Hematopoietic multipotent progenitor cell treated with erythropoietin and hydrocortisone succinate and interleukin-3 and kit ligand, for 15 days (in vitro differentiated cells): ENCODE measurements at places on chromosomes 7 and 10.

DNA sequence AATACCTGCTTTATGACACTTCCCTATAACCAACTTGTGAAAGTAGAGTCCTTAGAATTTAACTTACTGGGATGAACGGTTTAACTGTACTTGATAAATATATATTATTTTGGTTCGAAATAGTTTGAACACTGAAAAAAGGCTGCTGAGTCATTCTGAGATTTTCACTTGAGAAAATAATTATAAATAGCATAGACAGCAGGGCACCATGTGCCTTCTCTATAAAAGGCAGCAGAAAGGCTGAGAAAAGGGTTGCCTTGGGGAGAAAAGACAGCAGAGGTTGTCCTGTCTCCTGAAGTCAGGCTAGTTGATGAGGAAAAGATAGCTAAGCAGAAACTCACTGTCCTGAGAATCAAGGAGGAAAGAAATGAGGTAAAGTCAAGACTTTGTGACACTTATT, 92.4 kb downstream of the CTTNBP2 start:
- no peak for DNase-seq

DNA sequence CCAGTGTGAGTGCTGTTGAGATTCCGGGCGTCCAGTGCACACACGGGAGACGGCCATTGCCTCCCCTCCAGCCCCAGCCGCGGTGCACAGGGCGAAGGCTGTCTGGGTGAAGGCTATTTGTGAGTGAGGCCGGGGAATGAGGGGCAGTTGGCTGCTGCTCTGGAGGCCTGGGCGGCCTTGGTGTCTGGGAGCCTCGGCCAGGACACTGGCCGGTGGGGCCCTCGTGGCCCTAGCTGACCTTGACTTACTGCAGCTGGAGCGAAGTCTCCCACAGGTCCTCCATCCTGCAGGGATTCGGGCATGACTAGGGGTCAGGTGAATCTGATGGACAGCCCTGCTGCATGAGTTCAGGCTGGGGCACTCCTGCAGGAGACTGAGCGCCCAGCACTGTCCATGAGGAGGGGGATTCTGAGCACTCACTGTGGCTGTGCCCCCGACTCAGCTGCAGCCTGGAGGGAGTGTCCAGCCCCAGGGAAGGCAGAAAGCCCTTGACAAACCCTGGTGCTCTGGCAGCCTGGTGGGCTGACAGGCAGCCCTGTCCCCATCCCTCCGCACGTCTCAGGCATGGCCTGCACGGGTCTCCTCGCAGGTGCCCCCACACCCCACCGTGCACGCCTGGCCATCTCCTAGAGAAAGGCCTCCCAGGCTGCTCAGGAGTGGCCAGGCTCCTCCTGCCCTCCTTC, 52.7 kb upstream of the FAM20C start:
- no peak for DNase-seq

GRCh38 chr7:109898-110556, 82.3 kb upstream of the FAM20C start:
- no peak for DNase-seq

- no peak for DNase-seq
These were observed 18.4 kb upstream of the PON1 start for GRCh38 chr7:95342642-95343307.

DNA sequence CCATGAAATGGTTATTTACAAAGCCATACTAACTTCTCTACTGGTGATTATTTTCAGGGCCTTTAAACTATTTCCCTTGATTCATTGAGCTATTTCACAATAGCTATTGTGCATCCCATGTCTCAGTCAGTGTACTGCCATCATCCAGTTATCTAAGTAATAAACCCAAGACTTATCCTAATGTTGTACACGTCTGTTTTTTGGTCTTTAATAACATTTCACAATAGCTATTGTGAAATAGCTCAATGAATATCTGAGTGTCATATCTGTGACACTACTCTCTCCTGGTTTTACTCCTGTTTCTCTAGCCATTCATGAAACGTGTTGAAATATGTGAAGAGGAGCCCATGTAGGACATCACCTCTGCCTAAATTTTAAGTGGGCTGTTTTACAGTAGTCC, 36.5 kb upstream of the TMEM140 start:
- DNase-seq = no peak

GRCh38 chr7:114857605-114858004, 64.3 kb upstream of the MDFIC start:
- DNase-seq = no peak

DNA sequence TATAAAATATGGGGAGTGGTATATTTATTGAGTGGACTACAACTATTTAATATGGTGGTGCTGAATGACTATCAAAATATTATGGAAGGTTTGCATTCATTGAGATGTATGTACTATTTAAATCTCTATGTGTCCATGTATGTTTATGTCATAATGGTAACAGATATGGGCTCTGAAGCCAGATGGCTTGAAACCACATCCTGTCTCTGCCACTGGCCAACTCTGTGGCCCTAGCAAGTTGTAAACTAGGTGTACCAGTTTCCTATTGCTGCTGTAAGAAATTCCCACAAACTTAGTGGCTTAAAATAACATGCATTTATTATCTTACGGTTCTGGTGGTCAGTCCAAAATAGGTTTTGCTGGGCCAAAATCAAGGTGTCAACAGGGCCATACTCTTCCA, 198.1 kb upstream of the NFE2L3 start:
- no peak for DNase-seq

- DNase-seq = no peak
These were observed 755 bp downstream of the FRMPD2 start for GRCh38 chr10:48273741-48274140.

- DNase-seq = no peak
These were observed 129.4 kb upstream of the PLPP4 start for GRCh38 chr10:120327675-120328074.

- no peak for DNase-seq
These were observed 4.5 kb downstream of the TRIL start for GRCh38 chr7:28953633-28954032.

DNA sequence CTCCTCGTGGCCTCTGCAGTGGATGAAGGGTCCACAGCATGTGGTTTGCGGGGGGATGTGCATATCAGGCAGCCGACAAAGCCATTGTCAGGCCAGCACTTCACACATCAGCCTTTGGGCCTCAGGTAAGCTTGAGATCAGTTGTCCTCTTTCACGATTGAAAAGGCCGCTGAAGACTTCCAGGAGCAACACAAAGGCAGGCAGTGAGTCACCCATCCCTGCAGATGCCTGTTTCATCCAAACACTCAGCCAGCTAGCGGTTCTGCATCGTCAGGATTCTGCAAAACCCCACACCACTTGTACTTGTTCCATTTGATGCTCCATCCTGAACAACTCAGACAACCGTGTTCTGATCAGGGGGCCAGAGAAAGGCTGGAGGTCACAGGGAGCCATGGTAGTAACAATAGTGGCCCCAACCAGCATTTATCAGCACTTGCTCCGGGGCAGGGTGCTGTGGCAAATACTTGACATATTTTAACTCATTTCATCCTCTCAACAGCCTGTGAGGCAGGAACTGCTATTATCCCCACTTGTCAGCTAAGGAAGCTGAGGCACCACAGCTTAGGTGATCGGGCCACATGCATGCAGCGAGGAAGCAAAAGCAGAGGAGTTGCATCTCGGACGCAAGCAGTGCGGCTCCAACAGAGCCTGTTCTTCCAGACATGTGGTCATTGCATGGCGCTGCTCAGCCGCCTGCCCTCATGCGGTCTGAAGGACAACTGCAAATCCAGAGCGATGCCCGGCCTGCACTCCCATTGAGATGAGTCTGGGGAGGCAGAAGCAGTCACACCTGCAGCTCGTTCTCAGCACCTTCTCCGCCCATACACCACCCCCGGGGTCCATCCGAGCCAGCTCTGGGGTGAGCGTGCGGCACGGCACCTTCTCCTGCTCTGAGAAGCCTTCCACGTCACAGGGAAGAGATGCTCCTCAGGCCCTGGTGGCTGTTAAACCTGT, 144.9 kb downstream of the PAXIP1 start:
- DNase-seq = no peak

DNA sequence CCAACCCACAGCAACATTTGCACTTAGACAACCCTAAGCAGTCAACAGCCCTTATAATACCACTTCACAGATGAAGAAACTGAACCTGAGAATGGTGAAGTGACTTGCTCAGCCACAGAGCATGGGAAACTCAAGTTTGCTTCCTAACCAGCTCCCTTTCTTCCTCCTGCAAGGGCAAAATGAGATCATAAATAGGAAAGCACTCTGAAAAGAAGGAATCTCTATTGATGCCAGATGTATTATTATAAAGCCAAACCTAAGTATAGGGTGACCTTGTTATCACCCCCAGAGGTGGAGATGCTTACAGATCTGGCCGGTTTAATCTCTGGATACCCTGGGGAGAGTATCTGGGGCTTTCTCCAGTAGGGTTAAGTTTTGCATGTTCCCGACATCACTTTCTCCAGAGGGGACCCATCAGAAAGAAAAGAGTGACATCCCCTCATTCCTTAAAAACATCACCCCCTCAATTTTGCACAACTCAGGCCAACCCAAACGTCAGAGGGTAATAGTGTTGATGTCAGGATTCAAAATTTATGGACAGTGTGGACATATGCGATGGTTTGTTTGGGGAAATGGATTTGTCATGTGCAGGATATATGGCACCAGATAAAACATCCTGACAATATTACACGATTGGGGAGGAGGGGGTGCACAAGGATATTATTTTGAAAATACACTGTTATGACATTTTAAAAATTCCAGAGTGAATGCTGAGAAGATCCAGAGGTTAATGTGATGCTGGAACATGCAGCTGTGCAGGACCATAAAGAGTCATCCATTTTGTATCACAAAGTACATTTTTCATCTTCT, 24.0 kb upstream of the XPNPEP1 start:
- no peak for DNase-seq

GRCh38 chr7:115888981-115889668, 141.4 kb downstream of the TFEC start:
- DNase-seq = no peak

- DNase-seq = no peak
These were observed 60.3 kb upstream of the STK17A start for GRCh38 chr7:43522406-43523156.

DNA sequence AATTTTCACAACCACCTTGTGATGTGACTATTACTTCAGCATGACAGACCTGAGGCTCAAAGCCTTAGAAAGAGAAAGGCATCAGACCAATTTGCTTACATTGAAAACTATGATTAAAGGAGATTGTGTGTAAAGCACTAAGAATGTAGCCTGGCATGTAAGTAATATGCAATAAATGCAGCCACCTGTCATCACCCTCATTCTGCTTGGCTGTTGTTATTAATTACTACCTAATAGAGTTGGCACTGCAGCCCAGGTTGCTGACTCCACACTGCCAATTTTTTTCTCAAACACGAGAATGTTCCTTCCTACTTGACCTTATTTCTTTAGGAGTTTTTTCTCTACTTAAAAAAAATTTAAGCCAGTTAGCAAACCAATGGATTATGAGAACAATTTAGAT, 61.2 kb upstream of the NPVF start:
- DNase-seq = no peak

DNA sequence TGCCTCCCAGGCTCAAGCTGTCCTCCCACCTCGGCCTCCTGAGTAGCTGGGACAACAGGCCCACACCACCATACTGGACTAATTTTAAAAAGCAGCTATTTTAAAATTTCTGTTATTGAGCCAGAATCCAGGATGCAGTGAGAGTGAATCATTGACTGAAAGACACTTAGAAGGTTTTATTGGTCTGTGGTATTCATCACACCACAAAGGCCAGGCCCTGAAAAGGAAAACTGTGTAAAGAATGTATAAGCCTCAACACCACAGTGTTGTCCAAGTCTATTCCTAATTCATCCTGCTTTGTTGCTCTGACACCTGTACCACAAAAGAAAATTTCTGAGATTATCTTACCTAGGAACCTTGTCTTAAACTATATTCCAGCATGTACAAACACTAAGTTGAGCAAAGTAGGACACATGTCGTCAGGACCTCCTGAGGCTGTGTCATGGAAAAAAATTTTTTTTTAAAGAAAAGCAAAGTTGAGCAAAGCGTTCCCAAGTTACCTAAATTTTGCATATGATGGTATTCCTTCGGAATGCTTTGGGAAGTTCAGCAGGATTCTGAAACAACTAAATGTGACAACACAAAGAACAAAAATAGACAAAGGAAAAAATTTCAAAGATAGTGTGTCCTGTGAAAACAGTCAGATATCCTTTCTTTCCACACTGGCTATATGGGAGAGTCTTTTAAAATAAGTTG, 129.6 kb upstream of the MKLN1 start:
- DNase-seq = no peak

DNA sequence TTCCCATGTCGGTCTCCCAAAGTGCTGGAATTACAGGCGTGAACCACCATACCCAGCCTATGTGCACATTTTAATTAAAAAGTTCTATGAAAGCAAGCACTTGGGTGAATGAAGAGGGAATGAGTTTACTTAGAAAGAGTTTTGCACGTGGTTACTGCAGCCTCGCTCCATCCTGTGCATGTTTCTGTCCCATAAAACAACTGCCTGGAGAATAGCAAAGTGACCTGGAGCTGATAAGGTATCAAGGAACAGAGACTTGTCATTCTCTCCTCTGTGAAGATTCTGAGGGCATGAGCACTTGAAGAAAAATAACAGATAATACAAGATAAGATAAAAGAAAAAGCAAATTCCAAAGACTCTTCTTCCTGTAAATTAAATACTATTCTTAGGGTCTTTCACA, 112.2 kb upstream of the JCAD start:
- DNase-seq = no peak

DNA sequence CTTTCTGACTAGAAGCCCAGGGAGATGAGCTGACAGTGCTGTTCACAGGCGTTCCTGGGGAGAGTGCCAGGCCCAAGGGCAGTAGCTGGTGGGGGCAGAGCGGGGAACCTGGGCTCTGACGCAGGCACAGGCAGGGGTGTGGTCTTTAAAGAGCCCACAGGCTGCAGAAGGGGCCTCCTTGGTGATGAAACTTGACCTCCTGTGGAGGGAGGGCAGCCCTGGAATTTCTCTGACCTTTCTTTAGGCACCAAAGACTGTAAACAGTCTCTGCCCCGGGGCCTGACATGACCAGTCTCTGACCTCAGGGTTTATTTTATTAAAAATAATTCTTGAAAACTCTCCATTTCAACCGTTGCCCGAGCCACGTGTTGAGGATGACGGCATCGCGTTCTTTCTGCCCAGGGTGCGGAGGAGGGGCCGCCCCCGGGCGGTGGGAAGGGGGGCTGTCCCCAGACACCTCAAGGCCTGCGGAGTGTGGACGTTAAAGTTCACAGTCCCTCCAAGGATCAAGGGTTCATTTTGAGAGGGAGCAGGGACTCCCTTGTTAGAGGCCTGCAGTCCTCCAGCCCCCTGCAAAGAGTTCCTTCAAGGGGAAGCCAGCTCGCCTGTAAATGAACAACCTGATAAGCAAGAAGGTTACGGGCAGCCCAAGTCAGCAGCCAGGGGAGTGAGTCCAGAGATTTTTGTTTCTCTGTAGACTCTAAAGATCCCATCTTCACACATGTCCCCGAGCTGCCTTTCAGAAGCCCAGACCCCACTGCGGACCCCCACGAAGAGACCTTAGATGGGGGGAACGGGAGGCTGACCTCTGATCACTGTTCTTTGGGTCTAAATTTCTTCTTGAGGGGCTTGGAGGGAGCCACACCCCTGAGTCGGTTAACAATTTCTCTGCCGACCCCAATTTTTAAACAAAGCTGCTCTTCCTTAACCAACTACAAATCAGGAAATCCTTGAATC, 128.9 kb downstream of the VIPR2 start:
- DNase-seq = no peak
